ENCODE measurements at places on chromosomes 1 and 21.

DNA sequence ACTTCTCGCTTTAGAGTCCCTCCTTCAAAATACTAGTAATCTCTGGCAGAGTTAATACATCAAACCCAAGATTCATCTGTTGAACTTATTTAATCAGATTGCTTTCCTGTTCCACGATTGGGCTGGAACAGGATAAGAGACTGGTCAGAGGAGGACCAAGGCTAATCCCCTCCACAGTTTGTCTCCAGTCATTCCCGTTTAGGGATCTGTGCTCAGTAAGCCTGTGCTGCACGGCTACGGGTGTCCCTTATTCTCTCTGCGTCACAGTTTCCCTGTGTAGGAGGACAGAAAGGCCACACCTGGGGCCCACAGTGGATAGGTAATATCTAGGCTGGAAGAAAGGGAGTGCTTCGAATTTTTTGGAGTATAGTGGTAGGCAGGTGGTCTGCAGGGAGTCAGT, 16.5 kb upstream of the NUAK2 start:
- DNase-seq: no peak

- DNase-seq: no peak
Measured at GRCh38 chr1:246534114-246534513, 27.0 kb upstream of the SMYD3 start.

DNA sequence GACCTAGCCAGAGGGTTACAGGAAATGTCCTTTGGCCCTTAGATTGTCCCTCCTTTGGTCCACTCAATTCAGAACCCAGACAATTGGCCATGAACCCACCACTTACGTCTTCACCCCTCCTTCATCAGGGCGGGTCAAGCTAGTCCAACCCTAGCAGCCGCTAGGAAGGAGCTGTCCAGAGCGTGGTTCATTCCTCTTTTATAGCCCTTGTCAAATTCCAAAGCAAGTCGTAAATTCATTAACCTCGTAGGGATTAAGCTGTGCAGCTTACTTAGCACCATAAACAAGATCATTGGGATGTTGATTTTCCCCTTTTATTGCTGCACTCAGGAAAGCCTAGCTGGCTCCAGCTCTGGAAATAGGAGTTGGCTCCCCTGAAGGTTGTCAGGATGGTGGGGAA, 90.1 kb downstream of the TMEM53 start:
- no peak for DNase-seq

DNA sequence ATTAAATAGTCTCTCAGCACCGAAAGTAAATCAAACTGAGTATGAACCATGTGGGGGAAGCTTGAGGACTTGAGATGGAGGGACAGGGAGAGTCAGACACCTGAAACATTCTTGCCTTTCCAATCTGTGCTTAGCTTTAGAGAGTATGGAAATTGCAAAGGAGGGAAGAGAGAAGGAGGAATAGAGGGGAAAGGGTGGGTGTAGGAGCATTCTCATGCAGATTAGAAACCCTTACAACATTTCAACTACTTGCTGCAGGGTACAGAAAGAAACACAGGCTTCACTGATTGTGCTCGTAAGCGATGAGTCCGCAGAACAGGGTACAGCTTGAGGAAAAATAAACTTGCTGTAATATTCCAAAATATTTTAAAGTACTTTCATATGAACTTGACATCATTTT, 73.8 kb downstream of the NIBAN1 start:
- no peak for DNase-seq

GRCh38 chr1:100485855-100486258, 52.1 kb upstream of the GPR88 start:
- DNase-seq: no peak

DNA sequence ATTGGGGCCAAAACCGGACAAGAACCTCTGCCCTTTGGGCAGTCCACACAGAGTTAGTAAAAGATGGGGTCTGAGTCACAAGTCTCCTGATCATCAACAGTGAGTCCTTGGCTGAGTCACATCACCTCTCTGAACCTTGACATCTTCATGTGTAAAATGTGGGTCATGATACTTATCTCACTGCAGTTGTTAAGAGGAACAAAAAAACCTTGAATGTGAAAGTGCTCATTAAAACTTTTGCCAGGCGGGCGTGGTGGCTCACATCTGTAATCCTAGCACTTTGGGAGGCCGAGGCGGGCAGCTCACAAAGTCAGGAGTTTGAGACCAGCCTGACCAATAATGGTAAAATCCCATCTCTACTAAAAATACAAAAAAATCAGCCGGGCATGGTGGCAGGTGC, 15.7 kb downstream of the S100A16 start:
- DNase-seq: no peak

DNA sequence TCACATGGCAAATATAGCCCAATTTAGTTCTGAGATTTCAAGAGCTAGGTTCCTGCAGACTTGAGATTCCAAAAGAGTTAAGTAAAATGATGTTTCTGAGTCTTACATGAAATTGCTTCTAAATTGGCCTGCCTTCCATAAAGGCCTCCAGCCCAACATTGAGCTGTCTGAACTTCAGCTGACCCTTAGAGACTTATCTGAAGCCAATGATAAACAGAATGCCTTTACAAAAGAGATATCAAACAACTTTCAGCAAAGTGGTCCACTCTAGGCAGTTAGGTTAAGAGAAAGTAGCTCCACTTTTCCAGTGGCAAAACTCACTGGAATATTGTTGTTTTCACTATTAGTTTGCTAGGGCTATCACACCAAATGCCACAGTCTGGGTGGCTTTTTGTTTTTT, 6.3 kb upstream of the RC3H1 start:
- DNase-seq: no peak

GRCh38 chr1:23673086-23673813, 18.4 kb upstream of the RPL11 start:
- DNase-seq: no peak

- no peak for DNase-seq
Measured at GRCh38 chr21:44556879-44557278, 1.7 kb downstream of the KRTAP10-3 start.

GRCh38 chr1:219837994-219838294, 90.4 kb downstream of the SLC30A10 start:
- DNase-seq: no peak

- DNase-seq: no peak
Measured at GRCh38 chr1:93667642-93668041, 14.0 kb downstream of the BCAR3 start.

- DNase-seq: no peak
Measured at GRCh38 chr21:19603011-19603593, 1199.5 kb upstream of the TMPRSS15 start.

GRCh38 chr1:236468625-236469024, 55.2 kb upstream of the LGALS8 start:
- DNase-seq: no peak

GRCh38 chr21:35198565-35198964, 149.5 kb upstream of the RUNX1 start:
- no peak for DNase-seq

DNA sequence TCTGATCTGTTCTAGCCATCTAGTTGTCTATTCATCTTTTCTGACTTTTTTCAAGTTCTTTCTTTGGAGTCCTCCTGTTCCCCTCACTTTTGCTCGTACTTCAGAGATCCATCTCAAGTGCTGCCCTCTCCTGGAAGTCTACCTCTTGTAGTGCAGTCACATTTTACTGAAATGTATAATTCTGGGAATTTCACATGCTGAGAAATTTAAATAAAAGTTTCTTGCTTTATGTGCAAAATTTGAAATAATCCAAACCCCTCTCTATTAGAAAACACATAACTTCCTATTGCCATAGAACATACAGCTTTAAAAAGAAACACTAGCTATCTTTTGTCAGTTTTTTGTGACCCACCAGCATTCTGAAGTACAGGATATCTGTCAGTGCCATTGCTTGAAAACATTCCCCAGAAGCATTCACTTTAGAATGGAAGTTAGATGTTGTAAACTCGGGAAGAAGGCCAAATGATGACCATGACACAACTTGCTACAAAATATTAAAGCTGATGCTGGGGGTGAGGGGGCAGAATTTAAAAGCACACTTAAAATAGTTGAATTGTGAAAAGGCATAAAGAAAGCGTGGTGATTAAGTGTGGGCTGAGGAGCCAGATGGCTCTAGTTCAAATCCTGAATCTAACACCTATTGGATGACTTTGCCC, 22.0 kb downstream of the RLF start:
- no peak for DNase-seq

DNA sequence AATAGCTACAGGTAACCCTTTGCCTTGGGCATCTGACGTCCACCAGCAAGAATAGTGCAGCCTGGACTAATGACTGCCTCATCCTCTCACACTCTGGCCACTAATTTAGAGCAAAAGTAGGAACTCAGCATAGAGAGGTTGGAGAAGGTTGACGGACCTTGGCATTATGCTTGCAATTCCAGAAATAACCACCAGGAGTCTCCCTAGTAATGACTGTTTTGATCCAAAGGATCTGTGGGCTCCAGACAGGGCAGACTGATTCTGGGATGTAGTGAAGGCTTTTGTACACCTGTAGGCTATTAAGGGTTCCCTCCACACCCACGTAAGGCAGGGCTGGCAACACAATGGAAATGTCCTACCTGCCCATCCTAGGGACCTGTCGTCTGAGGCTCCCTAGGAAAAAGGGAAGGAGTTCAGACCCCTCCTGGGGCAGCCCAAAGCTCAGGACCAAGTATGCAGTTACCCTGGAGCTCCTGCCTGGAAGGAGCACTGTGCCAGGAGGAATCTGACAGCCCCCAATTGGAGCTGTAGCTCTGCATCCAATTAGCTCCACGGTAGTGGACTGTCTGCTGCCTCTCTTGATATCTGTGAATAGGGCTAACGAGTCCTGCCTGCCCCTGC, 91.0 kb upstream of the TMEM51 start:
- DNase-seq: no peak

DNA sequence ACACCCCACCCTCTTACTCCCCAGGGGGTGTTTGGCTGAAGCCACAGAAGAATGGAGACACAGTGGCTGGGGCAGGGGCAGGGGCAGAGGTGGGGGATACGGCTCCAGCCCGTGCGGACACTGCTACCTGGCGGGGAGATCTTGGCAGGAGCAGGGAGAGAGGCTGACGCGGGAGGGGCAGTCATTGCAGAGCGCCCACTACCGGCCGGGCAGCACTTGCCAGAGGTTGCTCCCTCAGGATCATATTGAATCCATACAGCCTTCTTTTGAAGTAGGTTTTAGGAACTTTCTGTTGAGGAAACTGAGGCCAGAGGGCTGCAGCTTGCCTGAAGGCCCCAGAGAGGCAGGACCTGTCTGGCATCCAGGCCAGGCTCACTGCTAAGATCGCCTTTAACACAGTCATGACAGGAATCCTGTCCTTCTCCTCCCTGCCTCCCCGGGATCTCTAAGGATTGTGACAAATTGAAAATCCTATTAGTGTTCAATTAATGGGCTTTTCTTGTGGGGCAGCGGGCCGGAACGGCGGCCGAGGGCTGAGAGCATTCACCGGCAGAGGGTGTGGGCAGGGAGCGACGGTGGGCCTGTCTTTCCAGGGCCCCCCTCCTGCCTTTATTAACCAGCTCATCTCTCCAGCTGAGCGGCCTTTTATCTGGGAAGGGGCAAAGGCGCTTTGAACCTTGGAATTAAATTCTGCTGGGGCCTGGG, 65.5 kb upstream of the WNT4 start:
- DNase-seq: no peak

DNA sequence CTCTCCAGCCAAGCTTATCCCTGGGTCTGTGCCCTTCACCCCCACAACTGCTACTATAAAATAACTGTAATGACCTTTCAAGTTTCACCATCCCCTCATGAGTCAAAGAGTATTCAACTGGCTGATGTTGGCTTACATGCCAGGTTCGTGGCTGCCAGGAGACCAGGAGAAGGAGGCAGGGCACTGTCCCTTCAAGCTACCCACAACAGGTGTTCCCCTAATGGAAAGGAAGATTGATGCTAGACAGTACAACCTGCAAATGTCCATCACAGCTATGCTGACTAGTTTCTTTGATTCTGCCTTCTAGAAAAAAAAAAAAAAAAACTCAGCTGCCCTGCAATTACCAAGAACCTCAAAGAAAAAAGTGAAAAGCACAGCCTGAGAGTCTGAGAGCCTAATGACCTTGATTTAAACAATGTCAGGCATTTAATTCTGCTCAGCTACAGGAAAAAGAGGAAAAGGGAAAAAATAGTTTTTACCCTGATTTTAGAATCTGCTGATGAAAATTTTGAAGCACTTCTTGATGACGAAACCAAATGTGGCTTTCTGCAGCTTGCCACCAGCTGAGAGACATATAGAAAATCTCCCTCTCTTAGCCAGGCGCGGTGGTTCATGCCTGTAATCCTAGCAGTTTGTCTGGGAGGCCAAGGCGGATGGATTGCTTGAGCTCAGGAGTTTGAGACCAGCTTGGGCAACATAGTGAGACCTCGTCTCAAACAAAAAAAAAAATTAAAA, 82.7 kb upstream of the ROR1 start:
- DNase-seq: no peak

DNA sequence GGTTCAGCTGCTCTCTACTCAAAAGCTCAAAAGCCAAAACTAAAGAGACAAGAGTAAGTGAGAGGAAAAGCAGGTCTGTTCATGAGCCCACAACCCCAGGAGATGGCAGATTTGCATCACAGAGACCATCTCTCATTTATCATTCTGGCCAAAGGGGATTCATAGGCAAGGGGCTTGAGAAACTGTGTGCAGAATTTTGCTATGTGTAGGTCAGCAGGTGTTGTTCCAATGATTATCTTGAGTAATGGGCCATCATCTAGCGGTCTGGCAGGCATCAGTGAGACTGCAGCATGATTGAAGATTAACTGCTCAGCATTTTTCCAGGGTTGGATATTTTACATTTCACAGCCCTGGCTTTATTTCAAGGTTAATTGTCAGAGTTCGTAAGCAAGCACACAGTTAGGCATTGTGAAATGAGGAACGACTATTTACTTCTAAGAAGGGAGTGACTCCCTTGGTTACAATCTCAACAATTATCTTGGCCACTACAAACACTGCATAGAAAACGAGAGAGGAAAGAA, 1204.6 kb upstream of the TMPRSS15 start:
- no peak for DNase-seq

GRCh38 chr1:205030241-205030640, 12.8 kb upstream of the CNTN2 start:
- DNase-seq: no peak

DNA sequence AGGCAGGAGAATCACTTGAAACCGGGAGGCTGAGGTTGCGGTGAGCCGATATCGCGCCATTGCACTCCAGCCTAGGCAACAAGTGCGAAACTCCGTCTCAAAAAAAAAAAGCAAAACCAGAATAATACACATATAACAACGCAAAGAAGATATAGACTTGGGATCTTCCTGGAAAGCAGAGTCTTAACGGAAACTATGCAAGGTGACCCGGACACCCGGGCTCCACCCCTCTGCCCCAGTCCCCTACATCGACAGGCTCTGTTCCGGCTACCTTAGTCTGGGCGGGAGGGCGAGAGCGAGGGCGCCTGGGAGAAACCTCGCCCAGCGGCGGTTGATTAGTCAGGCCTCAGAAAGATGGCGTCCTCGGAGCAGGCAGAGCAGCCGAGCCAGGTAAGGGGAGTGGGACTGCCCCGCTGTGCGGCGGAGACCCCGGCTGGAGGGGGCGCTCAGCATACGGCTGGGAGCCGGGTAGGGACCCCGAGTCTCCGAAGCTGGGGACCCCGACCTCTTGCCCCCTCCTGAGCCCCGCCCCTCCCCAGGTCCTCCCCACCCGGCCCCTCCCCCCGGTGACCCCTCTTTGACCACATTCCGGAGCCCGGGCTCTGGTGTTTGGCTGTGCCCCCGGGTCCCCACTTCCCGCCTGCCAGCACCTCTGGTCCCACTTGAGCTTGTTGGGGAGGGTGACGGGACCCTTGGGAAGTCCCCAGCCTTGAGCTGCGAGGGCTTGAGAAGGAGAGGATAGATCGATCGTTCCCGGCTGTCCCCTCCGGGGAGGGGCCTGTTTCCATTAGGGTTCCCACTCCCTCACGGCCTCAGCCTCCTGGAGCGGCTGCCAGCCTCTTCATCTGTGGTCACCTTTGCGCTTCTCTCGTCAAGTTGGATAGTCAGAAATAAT, at the start of gene PEX14:
PEX14 (plus strand) TSS at position 338 of the 895 bp plus-strand sequence; CDS start at position 355, 17 bp downstream.
- DNase-seq: peak; percentile 72
